NCI-H1436 treated with DMSO at 0.1 percent for 48 hours (cell line): ENCODE measurements at places on chromosomes 3 and 15.

DNA sequence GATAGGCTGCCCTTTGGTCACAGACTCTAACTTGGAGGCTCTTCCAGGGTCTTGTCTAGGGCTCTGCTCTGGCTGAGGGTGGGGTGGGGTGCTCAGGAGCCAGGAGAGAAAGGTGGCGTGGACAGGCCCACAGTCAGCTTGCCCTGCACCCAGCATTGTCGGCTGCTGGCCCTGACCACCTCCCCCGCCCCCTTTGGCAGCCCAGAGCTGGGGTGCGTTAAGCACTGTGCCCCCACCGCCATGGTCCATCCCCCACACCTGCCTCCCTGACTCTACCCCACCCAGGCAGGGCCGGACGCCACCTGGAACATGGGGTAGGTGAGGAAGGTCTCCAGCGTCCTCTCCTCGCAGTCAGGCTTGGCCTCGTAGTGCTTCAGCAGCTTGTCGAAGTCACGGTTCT is 58.8 kb downstream of the RASGRF1 start:
- no peak for DNase-seq

DNA sequence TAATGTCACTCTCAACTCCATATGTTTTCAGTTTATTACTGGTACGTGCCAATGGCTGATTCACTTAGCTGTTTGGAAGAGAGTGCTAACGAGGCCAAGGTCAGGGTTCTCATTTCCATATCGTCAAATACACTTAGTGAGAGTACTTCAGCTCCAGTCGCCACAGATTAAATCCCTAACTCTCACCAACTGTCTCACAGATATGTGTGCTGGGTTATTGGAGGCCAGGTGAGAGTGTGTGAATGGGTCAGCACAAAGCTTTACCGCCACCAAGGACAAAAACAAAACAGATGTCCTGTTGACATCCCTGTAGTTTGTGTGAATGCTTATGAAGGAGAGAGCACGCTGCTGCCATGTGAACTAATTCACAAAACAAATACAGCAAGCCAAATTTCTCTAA is 133.5 kb upstream of the TBL1XR1 start:
- DNase-seq = no peak

- DNase-seq = no peak
Observed at GRCh38 chr15:75231836-75232235, 26.3 kb upstream of the GOLGA6C start.

GRCh38 chr15:34588046-34588674 is 4.7 kb upstream of the GOLGA8B start:
- DNase-seq = peak; percentile 31

- no peak for DNase-seq
Observed at GRCh38 chr15:55914446-55914845, 79.0 kb downstream of the NEDD4 start.

GRCh38 chr3:42732196-42732828 is 29.7 kb upstream of the HHATL start:
- no peak for DNase-seq
